ENCODE measurements at places on chromosomes 1 and 21. TPM values are rescaled to one million over a fixed set of nuclear protein-coding genes. Genes with fewer than 3 reads are reported as not detected.

Gene HRNR
- total RNA-seq, result not detected

Gene CLDN17
- total RNA-seq, result not detected

Gene CAMK1G
- not detected for total RNA-seq

GRCh38 chr1:204924013-204924759, 53.5 kb downstream of the NFASC start:
- peaks cover 8% of the 10 kb centered on the region for H3K27me3 ChIP-seq
- H3K4me3 ChIP-seq, result no peak overlapping the region
- no peak for DNase-seq
- no peaks in the 10 kb centered on the region for H3K36me3 ChIP-seq
- H3K27ac ChIP-seq, result no peak overlapping the region

GRCh38 chr21:45872902-45873301, 108.7 kb upstream of the COL6A1 start:
- H3K27ac ChIP-seq, result no peak overlapping the region
- H3K4me3 ChIP-seq, result no peak overlapping the region
- H3K4me1 ChIP-seq, result no peaks in the 10 kb centered on the region
- no peaks in the 10 kb centered on the region for H3K36me3 ChIP-seq

- no peaks in the 10 kb centered on the region for H3K27me3 ChIP-seq
- no peak overlapping the region for H3K27ac ChIP-seq
- DNase-seq, result no peak
- no peaks in the 10 kb centered on the region for H3K4me1 ChIP-seq
These were observed 53.6 kb upstream of the NEXN start for GRCh38 chr1:77834771-77835334.

- H3K27ac ChIP-seq, result peak overlapping the region; percentile 96
- H3K4me1 ChIP-seq, result peaks cover 17% of the 10 kb centered on the region
- no peak for DNase-seq
- peak overlapping the region; percentile 96 for H3K4me3 ChIP-seq
These were observed 696 bp downstream of the GUK1 start for GRCh38 chr1:228140724-228141225.
